Gastrocnemius medialis (tissue), 4 donors: ENCODE measurements at places on chromosomes 1 and 21.

GRCh38 chr1:116311193-116311592 is 61.9 kb upstream of the ATP1A1 start:
- peaks cover 20% of the 10 kb centered on the region for H3K4me1 ChIP-seq
- no peak overlapping the region for H3K4me3 ChIP-seq
- H3K27me3 ChIP-seq, result no peaks in the 10 kb centered on the region
- no peaks in the 10 kb centered on the region for H3K36me3 ChIP-seq

DNA sequence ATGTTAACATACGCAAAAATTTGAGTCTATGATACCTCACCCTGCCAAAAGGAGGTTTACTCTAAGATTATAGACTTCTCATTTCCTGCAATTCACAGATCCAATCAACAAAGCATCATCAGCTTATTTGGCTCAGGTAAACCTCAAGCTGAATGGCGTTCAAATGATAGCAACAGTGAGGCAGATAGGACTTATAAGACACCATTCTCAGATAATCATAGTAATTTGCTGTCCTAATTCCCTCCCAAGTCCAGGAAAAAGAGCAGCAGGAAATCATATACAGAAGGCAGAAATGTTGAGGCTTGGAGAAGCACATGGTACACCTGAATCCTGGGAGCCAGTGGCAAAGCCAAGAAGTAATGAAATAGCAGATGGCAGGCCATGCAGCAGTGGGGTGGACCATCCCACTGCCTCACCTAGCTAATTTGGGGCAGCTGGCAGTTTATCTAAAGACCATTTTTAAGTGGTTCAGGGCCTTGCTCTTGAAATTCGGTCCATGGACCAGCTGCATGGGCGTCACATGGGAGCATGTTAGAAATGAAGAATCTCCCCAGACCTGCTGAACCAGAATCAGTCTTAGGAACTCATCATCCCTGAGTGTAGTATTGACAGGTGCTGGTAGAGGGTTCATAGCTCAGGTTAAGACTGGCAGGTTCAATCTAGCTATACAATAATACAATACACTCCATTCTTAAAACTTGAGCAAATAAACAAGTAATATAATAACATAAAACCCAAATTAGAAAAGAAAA is 57.7 kb downstream of the ASTN1 start:
- H3K27ac ChIP-seq, result no peak overlapping the region
- no peaks in the 10 kb centered on the region for H3K27me3 ChIP-seq
- no peak for DNase-seq
- no peak overlapping the region for H3K4me3 ChIP-seq
- no peaks in the 10 kb centered on the region for H3K36me3 ChIP-seq

DNA sequence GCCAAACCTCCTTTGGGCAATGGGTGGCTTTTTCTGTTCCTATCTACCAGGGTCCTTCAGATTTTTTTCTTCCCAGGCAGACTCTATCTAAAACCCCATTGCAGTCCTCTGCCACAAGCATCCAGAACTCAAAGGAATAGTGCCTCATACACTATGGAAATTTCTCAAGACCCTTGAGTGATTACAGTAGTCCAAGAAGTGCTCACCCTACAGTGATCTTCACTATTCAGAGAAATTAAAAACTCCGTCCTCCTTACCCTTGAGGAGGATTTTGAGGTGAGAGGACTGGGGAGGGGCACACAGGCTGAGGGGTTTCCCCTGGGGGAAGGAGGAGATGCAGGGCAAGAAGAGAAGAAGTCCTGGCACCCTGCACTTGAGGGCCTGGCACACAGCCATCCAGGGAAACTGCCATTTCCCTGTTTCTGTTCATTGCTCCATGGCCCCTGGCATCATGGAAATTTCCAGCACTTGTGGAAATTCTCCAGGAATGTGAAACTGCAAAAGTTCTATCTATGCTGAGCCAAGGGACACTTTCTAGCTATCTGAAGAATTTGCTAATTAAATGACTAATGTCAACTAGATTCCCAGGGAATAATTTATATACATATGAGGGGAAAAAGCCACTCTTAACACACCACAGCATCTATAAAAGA is 102.5 kb upstream of the ATP1B1 start:
- DNase-seq, result no peak
- no peaks in the 10 kb centered on the region for H3K36me3 ChIP-seq
- H3K4me1 ChIP-seq, result no peaks in the 10 kb centered on the region
- no peak overlapping the region for H3K4me3 ChIP-seq
- no peaks in the 10 kb centered on the region for H3K27me3 ChIP-seq
- no peak overlapping the region for H3K27ac ChIP-seq

DNA sequence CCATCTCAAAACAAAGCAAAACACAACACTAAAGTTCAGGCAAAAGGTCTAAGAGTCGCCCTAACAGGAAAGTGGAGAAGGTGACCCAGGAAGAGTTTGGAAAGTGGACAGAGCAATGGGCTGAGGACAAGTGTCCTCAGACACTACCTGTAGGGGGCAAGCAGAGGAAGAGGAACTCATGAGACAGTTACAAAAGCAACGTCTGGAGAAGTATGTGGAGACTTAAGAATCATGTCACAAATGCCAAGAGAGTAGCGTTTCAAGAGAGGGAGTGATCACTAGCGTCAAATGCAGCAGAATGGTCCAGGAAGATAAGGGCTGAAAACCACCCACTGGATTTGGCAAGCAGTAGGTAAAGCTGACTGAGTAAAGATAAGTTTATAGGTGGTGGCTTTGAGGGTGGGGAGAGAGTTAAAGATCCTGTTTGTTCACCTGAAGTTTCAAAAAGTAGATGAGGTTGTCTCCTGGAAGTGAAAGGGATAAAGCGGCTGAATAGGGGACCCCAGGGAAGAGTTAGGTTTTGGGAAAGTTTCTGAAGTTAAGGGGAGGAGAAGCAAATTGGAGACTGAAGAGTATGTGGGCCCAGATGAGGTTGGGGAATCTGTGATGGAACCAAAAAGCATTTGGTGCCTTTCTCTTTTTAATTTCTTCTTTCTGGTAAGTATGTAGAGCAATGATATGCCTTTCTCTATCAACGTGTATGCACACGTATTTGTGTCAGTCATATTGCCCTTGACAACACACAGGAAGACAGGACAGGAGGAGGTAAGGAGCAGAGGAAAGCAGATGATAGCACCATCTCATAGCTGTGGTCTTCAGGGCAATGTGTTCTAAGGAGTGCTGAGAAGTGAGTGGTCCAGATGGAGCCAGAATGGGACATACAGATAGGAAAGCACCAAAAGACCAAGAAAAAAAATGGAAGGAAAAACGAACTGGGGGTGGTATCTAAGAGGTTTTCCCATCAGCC is 3.1 kb downstream of the BSDC1 start:
- no peaks in the 10 kb centered on the region for H3K36me3 ChIP-seq
- H3K4me1 ChIP-seq, result peaks cover 39% of the 10 kb centered on the region
- H3K27ac ChIP-seq, result no peak overlapping the region
- H3K27me3 ChIP-seq, result no peaks in the 10 kb centered on the region
- no peak overlapping the region for H3K4me3 ChIP-seq
- DNase-seq, result no peak

DNA sequence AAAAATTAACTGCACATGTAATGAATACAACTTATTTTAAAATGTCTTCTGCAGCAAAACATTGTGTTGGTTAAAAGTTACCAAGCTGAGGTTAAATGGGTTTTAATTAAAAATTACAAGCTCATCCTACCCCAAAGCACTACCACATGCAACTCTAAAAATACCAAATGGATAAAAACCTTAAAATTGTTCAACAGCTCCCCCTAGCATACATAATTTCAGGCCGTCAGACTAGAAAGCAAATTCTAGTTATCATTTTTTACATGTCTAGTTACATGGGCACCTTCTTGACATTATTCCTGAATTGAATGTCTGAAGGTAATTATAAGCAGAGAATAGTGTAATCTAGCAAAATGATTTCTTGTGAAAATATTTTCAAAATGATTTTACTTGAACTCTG is 176.5 kb downstream of the C1orf21 start:
- no peaks in the 10 kb centered on the region for H3K27me3 ChIP-seq
- no peak for DNase-seq
- peak overlapping the region; percentile 94 for H3K27ac ChIP-seq
- no peak overlapping the region for H3K4me3 ChIP-seq
- H3K4me1 ChIP-seq, result peaks cover 33% of the 10 kb centered on the region

GRCh38 chr1:41646186-41646585 is 161.7 kb upstream of the EDN2 start:
- no peak for DNase-seq
- no peak overlapping the region for H3K27ac ChIP-seq
- H3K4me3 ChIP-seq, result no peak overlapping the region
- peaks cover 7% of the 10 kb centered on the region for H3K4me1 ChIP-seq
- no peaks in the 10 kb centered on the region for H3K27me3 ChIP-seq

- no peaks in the 10 kb centered on the region for H3K36me3 ChIP-seq
- no peaks in the 10 kb centered on the region for H3K27me3 ChIP-seq
- H3K4me1 ChIP-seq, result peaks cover 63% of the 10 kb centered on the region
- peak; percentile 89 for DNase-seq
- peak overlapping the region; percentile 90 for H3K27ac ChIP-seq
These were observed 65.5 kb downstream of the PRRX1 start for GRCh38 chr1:170729225-170730002.

DNA sequence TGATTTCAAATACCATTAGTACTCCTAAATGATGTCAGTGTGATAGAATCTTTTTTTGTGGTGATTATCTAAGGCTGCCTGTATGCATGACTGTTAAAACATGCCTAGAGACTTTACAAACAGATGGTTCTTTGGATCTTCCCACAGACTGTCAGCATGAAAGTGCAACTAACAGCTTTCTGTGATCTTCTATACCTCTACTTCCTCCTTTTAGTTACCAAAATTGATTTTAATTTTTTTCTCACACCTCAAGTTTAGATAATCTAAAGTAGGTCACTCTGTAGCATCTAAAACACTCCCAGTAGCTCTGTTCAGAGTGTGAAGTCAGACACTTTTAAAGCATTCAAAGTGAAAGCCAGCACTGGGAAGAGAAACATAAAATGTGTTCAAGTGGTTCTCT is 534.5 kb downstream of the PTPRC start:
- no peaks in the 10 kb centered on the region for H3K36me3 ChIP-seq
- no peaks in the 10 kb centered on the region for H3K27me3 ChIP-seq
- H3K4me3 ChIP-seq, result no peak overlapping the region

DNA sequence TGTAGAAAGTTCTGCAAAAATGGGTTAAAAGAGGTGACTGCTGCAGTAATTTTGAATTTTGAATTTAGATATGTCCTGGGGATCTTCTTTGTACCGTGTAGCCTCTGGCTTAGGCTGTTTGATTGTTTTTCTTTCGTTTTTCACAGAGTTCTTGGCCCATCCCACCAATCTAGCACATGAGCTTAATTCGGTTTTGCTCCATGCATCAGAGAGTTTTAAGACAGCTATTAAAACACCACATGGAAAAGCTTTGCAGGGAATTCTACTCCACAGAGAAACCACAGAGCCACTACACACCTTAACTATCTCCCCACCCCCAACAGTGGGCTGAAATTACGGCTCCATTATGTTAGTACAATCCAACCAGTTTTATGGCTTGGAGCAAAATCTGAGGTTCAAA is 25.5 kb downstream of the SPAG17 start:
- no peaks in the 10 kb centered on the region for H3K4me1 ChIP-seq
- H3K27ac ChIP-seq, result no peak overlapping the region
- no peaks in the 10 kb centered on the region for H3K27me3 ChIP-seq
- H3K36me3 ChIP-seq, result no peaks in the 10 kb centered on the region
- DNase-seq, result no peak

DNA sequence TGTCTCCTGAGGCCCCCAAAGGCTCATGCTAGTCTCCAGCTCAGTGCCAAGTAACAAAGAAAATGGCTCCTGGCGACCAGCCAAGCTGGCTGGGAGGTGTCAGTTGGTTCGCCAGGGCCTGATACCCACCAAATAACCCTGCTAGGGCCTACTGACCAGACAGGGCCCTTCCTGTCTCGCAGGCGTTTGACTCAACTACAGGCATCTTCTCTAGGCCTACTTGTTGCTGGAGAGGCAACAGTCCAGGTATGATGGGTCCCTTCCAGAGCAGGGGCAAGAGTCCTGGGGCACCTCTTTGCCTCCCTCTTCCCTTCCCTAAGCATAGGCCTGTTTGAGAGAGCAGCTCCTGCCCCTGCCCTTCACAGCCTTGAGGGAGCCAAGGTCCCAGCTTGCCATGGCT is 147.9 kb upstream of the VANGL1 start:
- no peak for DNase-seq
- H3K27ac ChIP-seq, result no peak overlapping the region
- H3K4me1 ChIP-seq, result no peaks in the 10 kb centered on the region
- no peaks in the 10 kb centered on the region for H3K36me3 ChIP-seq

GRCh38 chr1:159408862-159409400 is 23.1 kb upstream of the OR10J4 start:
- H3K36me3 ChIP-seq, result no peaks in the 10 kb centered on the region
- H3K27ac ChIP-seq, result no peak overlapping the region
- no peak for DNase-seq
- H3K27me3 ChIP-seq, result no peaks in the 10 kb centered on the region
- no peak overlapping the region for H3K4me3 ChIP-seq

DNA sequence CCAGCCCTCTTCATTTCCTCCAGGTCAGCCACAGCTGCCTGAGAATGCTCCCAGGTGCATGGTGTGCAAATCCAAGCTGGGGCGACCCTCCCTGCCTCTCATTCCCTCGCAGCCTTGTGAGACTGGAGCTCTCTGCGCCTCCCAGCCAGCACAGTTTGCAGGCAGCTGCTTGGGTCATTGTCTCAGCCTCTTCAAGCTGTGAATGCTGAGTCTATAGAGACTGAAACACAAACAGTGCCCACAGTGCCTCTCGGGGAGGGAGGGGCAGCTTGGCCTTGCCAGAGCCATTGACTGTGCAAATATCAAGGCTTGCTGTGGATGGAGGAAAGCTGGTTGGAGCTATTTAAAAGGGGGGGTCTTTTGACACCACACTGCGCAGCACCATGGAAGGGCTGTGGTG is 10.6 kb downstream of the PLXNA2 start:
- DNase-seq, result no peak
- H3K4me1 ChIP-seq, result peaks cover 61% of the 10 kb centered on the region
- no peaks in the 10 kb centered on the region for H3K27me3 ChIP-seq
- H3K4me3 ChIP-seq, result no peak overlapping the region
- H3K36me3 ChIP-seq, result no peaks in the 10 kb centered on the region
- H3K27ac ChIP-seq, result peak overlapping the region; percentile 23

DNA sequence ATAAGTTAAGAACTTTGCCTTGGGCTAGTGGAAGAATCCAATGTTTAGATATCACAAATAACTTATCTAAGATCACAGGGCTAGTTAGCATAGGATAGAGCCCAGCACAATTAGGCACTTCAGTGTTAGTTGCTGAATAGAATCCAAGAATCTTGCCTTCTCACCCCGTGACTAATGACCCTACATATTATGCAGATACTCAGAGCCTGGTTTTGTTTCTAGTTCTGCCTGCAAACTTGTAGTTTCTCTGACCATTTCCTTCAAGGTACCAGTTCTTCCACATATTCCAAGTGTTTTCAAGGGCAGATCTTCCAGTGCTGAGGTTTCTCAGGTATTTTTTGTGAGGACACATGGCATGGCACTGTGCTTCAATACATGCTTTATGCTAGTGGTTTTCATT is 239.3 kb downstream of the KCNK2 start:
- no peaks in the 10 kb centered on the region for H3K36me3 ChIP-seq
- no peaks in the 10 kb centered on the region for H3K27me3 ChIP-seq
- no peaks in the 10 kb centered on the region for H3K4me1 ChIP-seq
- DNase-seq, result no peak
- no peak overlapping the region for H3K27ac ChIP-seq
- no peak overlapping the region for H3K4me3 ChIP-seq
